Fibroblast of the aortic adventitia (primary cell): ENCODE measurements at places on chromosomes 6 and 20. TPM values are rescaled to one million over a fixed set of nuclear protein-coding genes. Genes with fewer than 3 reads are reported as not detected.

- peak; percentile 36 for DNase-seq
Observed at GRCh38 chr6:105568142-105568541, 165.3 kb upstream of the PREP start.

DNA sequence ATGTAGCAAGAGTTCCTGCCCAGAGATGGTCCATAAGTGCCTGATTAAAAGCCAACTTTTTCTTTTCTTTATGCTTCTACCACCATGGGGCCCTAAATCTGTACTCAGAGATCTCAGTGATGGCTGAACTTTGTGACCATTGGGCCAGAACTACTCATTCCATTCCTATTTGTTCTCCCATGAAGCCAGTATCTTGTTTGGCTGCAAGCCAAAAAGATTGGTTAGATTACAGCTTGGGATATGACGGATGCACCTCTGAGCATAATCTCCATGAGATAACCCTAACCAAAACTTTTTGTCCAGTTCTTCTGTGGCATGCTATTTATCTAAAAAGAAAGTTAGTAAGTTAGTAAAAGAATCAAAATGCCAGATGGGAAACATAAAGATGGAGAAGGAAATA lies 72.2 kb downstream of the PLCB4 start:
- no peak for DNase-seq

GRCh38 chr20:5030348-5031205 lies 29.3 kb upstream of the SLC23A2 start:
- DNase-seq = no peak

- no peak for DNase-seq
Observed at GRCh38 chr20:8376940-8377339, 244.9 kb downstream of the PLCB1 start.

SPAG4 gene
- 2.2 and 4.7 TPM in 2 replicates for total RNA-seq

GJA1 gene
- total RNA-seq = 245 and 251 TPM in 2 replicates

DNA sequence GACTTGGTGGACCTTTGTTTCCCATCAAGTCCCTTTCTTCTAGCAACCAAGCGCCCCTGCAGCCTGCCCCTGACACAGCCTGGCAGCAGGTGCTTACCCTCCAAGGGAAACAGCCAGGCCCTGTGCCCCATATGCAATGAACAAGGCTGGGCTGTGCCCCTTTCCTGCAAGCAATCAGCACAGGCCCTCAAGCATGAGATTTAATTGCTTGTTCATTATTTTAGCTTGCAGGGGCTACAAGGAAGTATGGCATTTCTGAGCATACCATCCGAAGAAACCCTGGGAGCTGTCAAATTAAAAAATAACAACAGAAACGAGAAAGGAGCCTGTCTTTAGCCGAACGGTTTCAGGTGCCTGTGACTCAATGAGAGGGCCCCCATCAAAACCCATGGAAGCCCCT lies 522.9 kb upstream of the ARID1B start:
- DNase-seq = no peak

BNIP5 gene
- total RNA-seq = not detected in 2 replicates

DNA sequence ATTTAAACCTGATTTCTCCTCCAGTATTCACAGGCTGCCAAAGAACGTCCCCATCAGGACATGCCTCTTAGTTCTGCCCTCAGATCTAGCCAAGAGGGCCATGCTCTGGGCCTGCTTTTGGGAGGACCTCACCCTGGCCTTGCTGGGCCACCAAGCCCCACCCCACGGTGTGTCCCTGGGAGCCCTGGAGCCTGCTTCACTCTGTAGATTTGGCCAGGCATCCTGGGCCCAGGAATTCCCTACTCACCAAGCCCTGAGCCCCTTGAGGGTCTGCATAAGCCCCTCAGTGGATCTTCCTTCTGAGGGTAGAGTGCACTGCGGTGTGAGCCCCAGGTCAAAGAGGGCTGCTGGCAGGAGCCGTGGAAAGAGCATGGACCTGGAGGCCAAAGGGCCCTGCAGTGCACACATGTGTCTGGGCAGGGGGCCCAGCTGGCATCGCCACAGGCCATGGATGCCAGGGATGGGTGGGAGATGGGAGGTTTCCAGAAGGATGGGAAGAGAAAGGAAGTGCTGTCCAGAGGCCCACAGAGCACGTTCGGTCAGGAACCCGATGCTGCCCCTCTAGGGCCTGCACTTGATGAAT lies 98.0 kb downstream of the DACT2 start:
- DNase-seq = no peak

- DNase-seq = no peak
Observed at GRCh38 chr20:420721-421574, 12.8 kb downstream of the RBCK1 start.

CD93 gene
- total RNA-seq = 0.27 and 2.0 TPM in 2 replicates

DNA sequence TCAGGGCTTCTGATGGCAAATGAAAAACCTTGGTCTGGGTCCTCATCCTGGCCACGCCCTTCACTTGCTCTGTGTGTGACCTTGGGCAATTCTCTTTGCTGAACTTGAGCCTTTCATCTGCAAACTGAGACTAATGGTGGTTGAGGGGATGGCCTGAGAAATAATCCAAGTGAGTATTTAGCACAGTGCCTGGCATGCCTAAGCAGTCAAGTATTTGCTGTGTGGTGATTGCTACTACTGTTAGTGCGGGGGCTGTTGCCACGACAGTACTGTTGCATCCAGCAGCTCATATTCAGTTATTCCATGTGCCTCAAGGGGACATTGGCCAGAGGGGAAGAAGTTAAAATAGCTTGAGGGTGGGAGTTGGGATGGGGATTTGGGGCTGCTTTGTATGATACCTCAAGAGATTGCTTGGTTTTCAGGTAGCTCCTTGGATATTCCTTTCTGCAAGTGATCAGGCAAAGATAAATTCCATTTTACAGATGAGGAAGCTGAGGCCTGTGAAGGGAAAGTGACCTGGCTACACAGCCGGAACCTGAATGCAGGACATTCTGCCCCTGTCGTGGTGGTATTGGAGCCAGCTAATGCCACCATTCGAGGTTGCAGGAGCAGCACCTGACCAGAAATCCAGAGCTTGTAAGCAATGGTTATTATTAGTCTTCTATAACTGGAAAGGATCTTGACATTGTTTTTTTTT lies 45.1 kb upstream of the EPB41L1 start:
- no peak for DNase-seq

DNA sequence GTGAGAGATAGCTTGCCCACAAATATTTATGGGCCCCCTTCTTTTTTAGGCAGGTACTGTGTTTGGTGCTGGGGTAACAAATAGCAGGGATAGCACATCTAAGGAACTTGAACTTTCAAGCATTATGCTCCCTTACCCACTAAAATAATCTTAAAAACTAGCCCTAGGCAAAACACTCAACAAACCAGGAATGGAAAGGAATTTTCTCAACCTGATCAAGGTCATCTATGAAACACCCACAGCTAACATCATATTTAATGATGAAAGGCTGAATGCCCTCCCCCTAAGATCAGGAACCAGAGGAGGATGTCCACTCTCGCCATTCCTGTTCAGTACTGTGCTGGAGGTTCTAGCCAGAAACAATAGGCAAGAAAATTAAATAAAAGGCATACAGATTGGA lies 8.7 kb upstream of the SRPK1 start:
- DNase-seq = no peak

FOXQ1 gene
- 1.3 TPM in 1 of 2 replicates, not detected in the other for total RNA-seq

GRCh38 chr20:18632196-18632789 lies 44.4 kb downstream of the DTD1 start:
- peak; percentile 61 for DNase-seq

STX11 gene
- total RNA-seq = 0.16 and 3.5 TPM in 2 replicates

GRCh38 chr6:6368684-6369052 lies 48.2 kb upstream of the F13A1 start:
- DNase-seq = no peak
